Muscle of back (tissue), 13 donors: ENCODE measurements at places on chromosomes 4 and X. TPM values are rescaled to one million over a fixed set of nuclear protein-coding genes. Genes with fewer than 3 reads are reported as not detected.

Gene USP26
- not detected for polyA plus RNA-seq

Gene YY2
- polyA plus RNA-seq, result 1.9 TPM

Gene GASK1B
- polyA plus RNA-seq, result 53.9 TPM

Gene NPY1R
- polyA plus RNA-seq, result 7.6 TPM

- no peak for DNase-seq
These were observed 1014.8 kb downstream of the C4orf33 start for GRCh38 chr4:130110770-130111169.

DNA sequence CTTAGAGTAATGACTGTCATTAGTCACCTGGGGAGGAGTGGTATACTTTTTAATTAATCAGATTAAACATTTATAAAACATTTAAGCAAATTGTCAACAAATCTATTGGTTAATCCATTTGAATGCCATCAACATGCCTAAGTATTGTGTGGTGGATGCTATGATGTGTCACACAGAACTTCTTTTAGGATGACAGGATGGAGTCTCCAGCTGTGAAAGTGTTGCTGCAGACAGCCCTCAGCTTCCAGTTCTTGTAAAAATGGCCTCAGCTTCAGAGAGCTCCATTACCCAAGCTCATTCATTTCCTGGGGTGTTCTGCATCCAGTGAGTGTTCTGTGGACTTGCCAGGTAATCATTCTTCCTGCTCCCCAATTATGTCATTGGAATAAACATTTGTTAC lies 74.3 kb upstream of the CLNK start:
- no peak for DNase-seq

- no peak for DNase-seq
These were observed 34.2 kb upstream of the PDGFC start for GRCh38 chr4:157005831-157006230.

DNA sequence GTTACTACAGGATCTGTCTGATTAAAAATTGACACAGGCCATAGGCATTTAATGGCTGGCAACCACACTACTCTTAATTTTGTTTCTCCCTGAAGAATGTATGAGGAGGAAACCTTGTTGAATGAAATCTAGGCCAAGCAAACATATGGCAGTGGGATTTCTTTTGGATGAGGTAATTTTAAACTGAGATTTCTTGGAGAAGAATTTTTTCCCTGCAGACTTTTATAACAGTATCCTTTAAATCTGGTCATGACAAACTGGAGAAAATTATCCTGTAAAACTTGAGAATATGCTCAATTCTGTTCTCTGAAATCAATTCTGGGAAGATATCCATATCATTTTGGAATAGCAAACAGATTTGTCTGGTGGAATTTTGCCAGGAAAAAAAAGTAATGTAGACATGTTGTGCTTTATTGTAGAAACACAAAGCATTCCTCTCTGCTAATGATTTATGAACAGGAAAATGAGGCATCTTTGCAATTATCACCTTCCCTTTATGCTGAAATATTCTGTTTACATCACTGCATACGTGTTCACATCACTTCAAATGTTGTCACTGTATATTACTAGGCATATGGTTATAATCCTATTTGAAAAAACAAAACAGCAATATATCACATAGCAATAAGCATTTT lies 108.3 kb upstream of the ARSJ start:
- peak; percentile 90 for DNase-seq

- no peak for DNase-seq
These were observed 29.1 kb upstream of the DKK2 start for GRCh38 chr4:107065201-107065600.

DNA sequence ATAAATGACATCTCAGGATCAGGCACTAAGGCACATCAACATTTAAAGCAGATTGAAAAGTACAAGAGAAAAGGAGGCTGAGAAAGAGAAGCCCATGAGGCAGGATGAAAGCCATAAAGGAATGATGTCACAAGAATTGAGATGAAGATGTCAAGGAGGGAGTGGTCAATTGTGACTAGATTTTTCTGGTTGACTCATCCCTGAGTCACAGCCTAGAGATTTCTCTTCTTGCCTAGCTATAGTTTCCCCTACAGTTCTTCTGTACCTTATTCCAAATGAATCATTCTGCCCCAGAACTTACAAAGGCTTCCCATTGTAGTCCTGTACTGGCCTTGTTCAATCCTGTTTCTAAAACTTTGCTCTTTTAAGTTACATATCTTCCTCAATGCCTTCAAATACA lies 3.4 kb upstream of the USP53 start:
- DNase-seq, result peak; percentile 86

GRCh38 chr4:26462874-26463273 lies 27.4 kb downstream of the CCKAR start:
- DNase-seq, result peak; percentile 66
